HCT116 (cell line): ENCODE measurements at places on chromosomes 7 and 10.

- DNase-seq = no peak
These were observed 107.5 kb downstream of the CCNY start for GRCh38 chr10:35443858-35444257.

GRCh38 chr10:71394926-71395562 is 1.7 kb upstream of the CDH23 start:
- no peak for DNase-seq

- no peak for DNase-seq
These were observed 1.7 kb upstream of the IGFBP3 start for GRCh38 chr7:45922810-45923209.

DNA sequence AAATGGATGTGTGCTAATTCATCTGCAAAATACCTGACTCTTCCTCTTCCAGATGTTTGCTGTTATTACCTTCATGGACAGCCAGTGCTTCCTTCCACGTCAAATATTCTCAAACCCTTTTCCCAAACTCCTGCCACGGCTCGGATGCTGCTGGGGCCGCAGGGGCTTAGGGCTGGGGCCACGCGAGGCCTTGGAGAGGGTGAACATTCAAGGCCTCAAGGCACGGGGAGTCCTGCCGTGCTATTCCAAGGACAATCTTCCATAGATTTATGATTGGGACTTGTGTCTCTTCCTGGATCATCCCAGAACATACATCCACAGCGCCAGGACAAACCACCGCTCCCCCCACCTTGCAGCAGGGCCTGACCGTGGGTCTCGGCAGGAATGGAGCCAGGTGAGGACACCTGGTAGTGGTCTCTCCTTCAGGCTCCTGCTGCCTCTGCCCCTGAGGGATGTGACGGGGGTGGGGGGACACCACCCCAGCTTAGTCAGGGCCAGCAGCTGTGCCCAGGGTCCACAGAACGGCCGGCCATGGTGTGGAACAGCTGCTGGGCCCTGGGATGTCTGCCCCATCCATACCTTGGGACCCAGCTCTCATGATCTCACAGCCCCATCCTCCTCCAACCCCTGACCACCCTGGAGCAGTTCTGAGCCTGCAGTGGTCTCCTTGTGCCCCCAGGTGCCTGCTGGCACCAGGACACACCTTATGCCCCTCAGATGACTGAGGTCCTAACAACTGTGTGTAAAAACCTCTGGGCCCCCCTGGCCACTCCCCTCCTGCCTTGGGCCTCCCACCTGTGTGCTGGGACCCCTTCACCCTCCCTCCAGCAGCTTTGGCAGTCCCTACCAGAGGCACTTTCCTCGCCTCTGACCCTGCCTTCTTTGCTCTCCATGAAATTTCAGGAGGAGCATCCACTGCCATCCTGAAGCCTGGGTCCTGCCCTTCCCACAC is 16.7 kb downstream of the VIPR2 start:
- DNase-seq = no peak

- DNase-seq = no peak
These were observed 479.5 kb downstream of the SDK1 start for GRCh38 chr7:3780525-3780924.

GRCh38 chr10:34697351-34698247 is 117.5 kb downstream of the PARD3 start:
- DNase-seq = no peak
